ENCODE measurements at places on chromosomes 7 and 10. TPM values are rescaled to one million over a fixed set of nuclear protein-coding genes. Genes with fewer than 3 reads are reported as not detected.
A peak's percentile ranks its signal among the peaks of the same experiment; 100 is the strongest.

Gene HYAL4
- total RNA-seq, result 0.10 TPM

Gene BUB3
- 224 TPM for total RNA-seq

- peaks cover 19% of the 10 kb centered on the region for H3K27me3 ChIP-seq
- no peak overlapping the region for H3K27ac ChIP-seq
- no peaks in the 10 kb centered on the region for H3K36me3 ChIP-seq
- DNase-seq, result no peak
- H3K4me3 ChIP-seq, result no peak overlapping the region
Observed at GRCh38 chr7:22435105-22435504, 64.9 kb downstream of the STEAP1B start.

GRCh38 chr7:112140600-112140999, 65.6 kb downstream of the DOCK4 start:
- H3K36me3 ChIP-seq, result no peaks in the 10 kb centered on the region
- no peaks in the 10 kb centered on the region for H3K4me1 ChIP-seq
- no peak for DNase-seq
- no peaks in the 10 kb centered on the region for H3K27me3 ChIP-seq
- no peak overlapping the region for H3K27ac ChIP-seq

GRCh38 chr7:100472121-100472851, 6.7 kb downstream of the TSC22D4 start:
- H3K27me3 ChIP-seq, result no peaks in the 10 kb centered on the region
- H3K36me3 ChIP-seq, result peaks cover 50% of the 10 kb centered on the region
- H3K27ac ChIP-seq, result no peak overlapping the region
- H3K4me1 ChIP-seq, result peaks cover 51% of the 10 kb centered on the region
- no peak overlapping the region for H3K4me3 ChIP-seq

GRCh38 chr10:77421591-77421990, 216.0 kb downstream of the KCNMA1 start:
- H3K27ac ChIP-seq, result no peak overlapping the region
- H3K36me3 ChIP-seq, result no peaks in the 10 kb centered on the region
- DNase-seq, result no peak
- H3K4me3 ChIP-seq, result no peak overlapping the region
- no peaks in the 10 kb centered on the region for H3K27me3 ChIP-seq
- H3K4me1 ChIP-seq, result no peaks in the 10 kb centered on the region

DNA sequence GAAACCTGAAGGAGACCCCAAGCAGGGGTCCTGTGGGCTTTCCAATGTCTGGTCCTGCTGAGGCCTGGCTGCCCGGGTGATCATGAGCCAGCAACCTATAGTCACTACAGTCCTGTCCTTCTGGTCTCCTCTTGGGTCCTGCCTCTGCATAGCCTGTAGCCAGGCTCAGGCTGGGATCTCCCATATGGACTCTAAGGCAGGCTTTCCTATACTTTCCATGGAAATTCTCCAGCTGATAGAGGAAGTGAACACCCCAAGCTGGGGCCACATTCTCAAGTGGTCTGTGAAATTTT, 26.4 kb downstream of the ANXA8 start:
- H3K27ac ChIP-seq, result no peak overlapping the region
- H3K36me3 ChIP-seq, result no peaks in the 10 kb centered on the region
- peaks cover 14% of the 10 kb centered on the region for H3K27me3 ChIP-seq
- no peak overlapping the region for H3K4me3 ChIP-seq

- H3K27me3 ChIP-seq, result no peaks in the 10 kb centered on the region
- no peak overlapping the region for H3K27ac ChIP-seq
- no peaks in the 10 kb centered on the region for H3K36me3 ChIP-seq
- H3K4me3 ChIP-seq, result no peak overlapping the region
- no peak for DNase-seq
Observed at GRCh38 chr10:36534471-36535002, 590.9 kb upstream of the ANKRD30A start.

DNA sequence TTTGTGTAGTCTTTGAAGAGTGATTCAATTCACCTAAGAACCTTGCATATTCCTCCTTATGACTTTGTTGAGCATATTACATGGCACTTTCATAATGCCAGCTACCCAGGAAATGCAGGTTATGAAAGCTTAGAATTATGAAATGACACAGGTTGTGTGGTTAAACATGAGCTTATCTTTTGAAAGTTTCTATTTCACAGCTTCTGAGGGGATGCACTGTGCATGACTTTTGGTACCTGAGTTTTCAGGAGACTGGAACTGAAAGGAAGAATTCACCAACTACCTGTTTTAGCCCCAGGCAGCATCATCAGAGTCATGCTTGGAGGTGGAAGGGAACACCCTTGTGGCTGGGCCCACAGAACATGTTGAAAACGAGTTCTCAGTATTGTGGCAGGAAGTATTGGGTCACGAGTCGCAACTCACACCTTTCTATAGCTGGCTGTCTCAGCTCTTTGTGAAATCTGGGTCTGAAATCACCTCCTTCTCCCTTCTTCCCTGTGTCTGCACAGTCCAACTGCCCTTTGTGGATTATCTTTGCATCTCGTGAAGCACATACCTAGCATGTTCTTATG, 228.2 kb downstream of the PTEN start:
- peak overlapping the region; percentile 4 for H3K4me3 ChIP-seq
- peaks cover 40% of the 10 kb centered on the region for H3K27me3 ChIP-seq
- H3K4me1 ChIP-seq, result peaks cover 38% of the 10 kb centered on the region
- H3K36me3 ChIP-seq, result peaks cover 18% of the 10 kb centered on the region
